Testis (tissue), 5 donors: ENCODE measurements at places on chromosomes 13 and 19. TPM values are rescaled to one million over a fixed set of nuclear protein-coding genes. Genes with fewer than 3 reads are reported as not detected.

Gene CGB7
- total RNA-seq, result 3.0 TPM

Gene CAPN12
- 5.5 TPM for total RNA-seq

Gene SIGLEC12
- not detected for total RNA-seq

Gene CPT1C
- total RNA-seq, result 9.8 TPM

- no peak overlapping the region for H3K4me3 ChIP-seq
- H3K27ac ChIP-seq, result peak overlapping the region; percentile 42
- H3K4me1 ChIP-seq, result peaks cover 16% of the 10 kb centered on the region
- H3K36me3 ChIP-seq, result no peaks in the 10 kb centered on the region
Measured at GRCh38 chr19:11243798-11244169, 4.4 kb downstream of the ANGPTL8 start.

DNA sequence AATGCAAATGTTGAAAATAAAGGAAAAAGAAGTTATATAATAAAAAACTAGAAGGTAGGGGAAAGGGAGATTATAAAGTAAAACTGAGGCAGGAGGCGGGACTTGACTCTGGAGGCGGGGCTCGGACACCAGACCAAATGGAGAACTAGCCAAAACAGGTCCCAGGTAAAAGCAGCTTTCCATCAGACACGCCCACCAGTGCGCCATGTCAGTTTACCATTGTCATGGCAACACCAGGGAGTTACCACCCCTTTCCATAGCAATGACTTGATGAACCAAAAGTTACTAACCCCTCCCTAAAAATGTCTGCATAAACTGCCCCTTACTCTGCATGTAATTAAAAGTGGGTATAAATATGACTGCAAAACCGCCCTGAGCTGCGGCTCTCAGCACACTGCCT is 70.9 kb downstream of the PEPD start:
- no peaks in the 10 kb centered on the region for H3K36me3 ChIP-seq
- H3K4me3 ChIP-seq, result no peak overlapping the region
- H3K27ac ChIP-seq, result no peak overlapping the region
- no peaks in the 10 kb centered on the region for H3K4me1 ChIP-seq
- DNase-seq, result no peak

GRCh38 chr13:24004971-24005370 is 107.7 kb upstream of the C1QTNF9B start:
- DNase-seq, result no peak
- no peak overlapping the region for H3K4me3 ChIP-seq
- no peaks in the 10 kb centered on the region for H3K36me3 ChIP-seq
- H3K27ac ChIP-seq, result no peak overlapping the region
- H3K4me1 ChIP-seq, result no peaks in the 10 kb centered on the region

DNA sequence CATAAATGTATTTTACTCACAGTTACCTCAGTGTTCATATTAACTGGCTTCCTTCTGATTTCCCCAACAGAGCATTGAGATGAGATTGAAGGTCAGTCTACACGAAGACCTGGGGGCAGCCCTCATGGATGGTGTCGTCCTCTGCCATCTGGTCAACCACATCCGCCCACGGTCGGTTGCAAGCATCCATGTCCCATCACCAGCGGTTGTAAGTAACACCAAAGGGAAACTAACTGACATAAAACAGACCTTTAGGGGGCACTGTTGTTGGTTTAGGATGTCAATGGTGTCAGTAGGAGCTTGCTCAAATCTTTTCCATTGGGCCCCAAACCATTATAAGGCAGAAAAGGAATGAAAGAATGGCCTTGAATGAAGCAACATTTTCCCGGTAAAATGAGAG is 68.2 kb downstream of the ESD start:
- no peak for DNase-seq
- no peaks in the 10 kb centered on the region for H3K27me3 ChIP-seq
- H3K27ac ChIP-seq, result no peak overlapping the region
- H3K4me3 ChIP-seq, result no peak overlapping the region
- H3K36me3 ChIP-seq, result no peaks in the 10 kb centered on the region

- no peak for DNase-seq
- no peak overlapping the region for H3K4me3 ChIP-seq
- no peak overlapping the region for H3K27ac ChIP-seq
- H3K36me3 ChIP-seq, result no peaks in the 10 kb centered on the region
Measured at GRCh38 chr13:82356667-82357410, 1525.4 kb downstream of the SLITRK1 start.
